WTC11 (cell line): ENCODE measurements at places on chromosomes 3 and 15. TPM values are rescaled to one million over a fixed set of nuclear protein-coding genes. Genes with fewer than 3 reads are reported as not detected.

GRCh38 chr15:97502038-97502437 is 458.5 kb upstream of the ARRDC4 start:
- DNase-seq: no peak

DNA sequence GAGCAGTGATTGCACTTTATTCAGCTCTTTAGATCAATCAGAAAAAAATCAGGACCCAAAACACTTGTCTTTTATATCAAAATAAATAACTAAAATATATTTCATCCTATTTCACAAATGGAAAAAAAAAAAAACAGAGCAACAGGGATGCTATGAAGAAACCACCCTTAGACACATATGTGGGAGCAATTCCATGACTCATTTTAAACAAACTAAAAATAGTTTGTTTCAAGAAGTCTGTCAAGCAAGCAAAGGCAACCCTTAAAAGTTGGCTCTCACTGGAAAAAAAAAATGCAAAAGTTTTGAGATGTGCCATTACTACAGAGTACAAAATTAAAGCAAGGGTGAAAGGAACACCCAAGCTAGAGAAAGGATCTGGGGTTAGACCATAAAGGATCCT is 5.7 kb downstream of the ATP13A3 start:
- DNase-seq: no peak

DNA sequence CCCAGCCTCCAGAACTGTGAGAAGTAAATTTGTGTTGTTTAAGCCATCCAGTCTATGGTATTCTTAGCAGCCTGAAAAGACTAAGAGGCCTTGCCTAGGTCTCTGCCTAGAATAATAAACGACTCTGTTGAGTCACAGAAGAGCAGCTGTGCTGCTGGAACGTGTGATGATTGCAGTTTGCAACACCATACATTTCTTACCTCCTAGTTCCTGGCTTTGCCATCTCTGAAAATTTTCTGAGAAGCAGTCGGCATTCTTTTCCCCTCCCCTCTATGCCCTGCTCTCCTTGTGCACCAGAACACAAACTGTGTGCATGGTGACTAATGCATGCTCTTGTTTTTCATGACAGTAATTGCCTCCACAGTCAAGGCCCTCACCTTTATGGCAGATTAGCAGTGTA is 301.3 kb downstream of the IL20RB start:
- DNase-seq: no peak

GRCh38 chr3:122533931-122534334 is 19.2 kb upstream of the KPNA1 start:
- DNase-seq: no peak

DNA sequence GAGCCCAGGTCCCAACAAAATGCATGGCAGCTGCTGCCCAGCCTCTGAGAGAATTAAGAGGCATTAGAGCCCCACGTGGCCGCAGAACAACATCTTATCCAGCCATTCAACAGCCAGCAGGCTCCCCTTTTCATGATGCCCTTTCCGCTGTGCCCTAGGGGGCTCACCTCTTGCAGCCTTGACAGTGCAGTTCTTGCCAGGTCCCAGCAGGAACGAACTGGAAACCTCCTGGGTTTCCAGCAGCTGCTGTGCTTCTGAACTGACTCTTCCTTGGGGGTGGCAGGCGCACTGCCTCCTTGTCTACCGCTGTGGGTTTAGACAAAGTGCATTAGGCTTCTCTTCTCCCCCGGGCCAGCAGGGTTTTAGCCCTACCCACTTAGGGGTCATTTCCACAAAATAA is 85.2 kb downstream of the FAM174B start:
- no peak for DNase-seq

GRCh38 chr3:45055032-45055410 is 28.9 kb downstream of the CLEC3B start:
- DNase-seq: no peak

GRCh38 chr3:107925851-107926250 is 165.0 kb downstream of the CD47 start:
- no peak for DNase-seq

GRCh38 chr3:64058566-64058965 is 35.3 kb upstream of the PSMD6 start:
- DNase-seq: no peak

The MESP2 gene
- total RNA-seq: 0.66 to 1.0 TPM (median 0.68 TPM) in 3 replicates

The MCTP2 gene
- total RNA-seq: 7.3 to 7.4 TPM (median 7.4 TPM) in 3 replicates

The HDAC11 gene
- 11.5 to 12.5 TPM (median 12.0 TPM) in 3 replicates for total RNA-seq

The GXYLT2 gene
- total RNA-seq: 5.3 to 6.5 TPM (median 6.2 TPM) in 3 replicates

The KCNMB3 gene
- 1.7 to 2.3 TPM (median 2.2 TPM) in 3 replicates for total RNA-seq

The APBA2 gene
- 11.2 to 14.6 TPM (median 13.9 TPM) in 3 replicates for total RNA-seq

The MGLL gene
- 0.73 to 0.96 TPM (median 0.94 TPM) in 3 replicates for total RNA-seq

The GPR149 gene
- 0.09 TPM in 1 of 3 replicates, not detected in the others for total RNA-seq

The TLR9 gene
- not detected in 3 replicates for total RNA-seq
